ENCODE measurements at places on chromosomes 1 and 21. TPM values are rescaled to one million over a fixed set of nuclear protein-coding genes. Genes with fewer than 3 reads are reported as not detected.

SELENBP1 gene
- total RNA-seq, result 65.9 TPM

RHD gene
- total RNA-seq, result not detected

CLCA4 gene
- not detected for total RNA-seq

FYB2 gene
- total RNA-seq, result not detected

AADACL4 gene
- not detected for total RNA-seq
